ENCODE measurements at places on chromosomes 3 and 15.

DNA sequence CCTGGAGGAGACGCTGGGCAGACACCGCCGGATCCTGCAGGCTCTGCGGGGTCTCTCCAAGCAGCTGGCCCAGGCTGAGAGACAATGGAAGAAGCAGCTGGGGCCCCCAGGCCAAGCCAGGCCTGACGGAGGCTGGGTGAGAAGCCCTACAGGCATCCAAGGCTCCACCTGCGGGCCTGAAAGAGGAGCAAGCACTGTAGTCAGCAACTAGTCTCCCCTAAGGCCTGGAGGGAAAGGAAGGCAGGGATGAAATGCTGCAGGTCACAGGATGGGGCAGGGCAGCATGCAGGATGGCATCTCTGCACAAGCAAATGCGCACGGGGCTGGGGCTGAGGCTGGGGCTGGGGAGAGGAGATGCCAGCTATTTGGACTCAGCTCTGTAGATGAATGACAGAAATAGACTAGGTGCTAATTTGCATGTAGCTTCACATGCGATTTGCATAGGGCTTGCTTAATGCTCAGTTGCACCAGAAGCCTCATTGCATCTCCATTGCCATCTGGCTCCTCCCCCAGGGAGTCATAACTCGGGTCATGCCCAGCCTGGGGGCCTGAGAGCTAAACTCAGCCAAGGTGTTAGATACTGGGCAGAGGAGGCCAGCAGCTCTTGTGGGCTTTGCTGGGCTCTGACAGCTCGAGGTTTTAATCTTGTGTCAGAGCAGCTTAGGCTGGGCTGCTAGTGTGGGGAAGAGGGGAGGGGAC lies 5.2 kb upstream of the CPLX3 start:
- DNase-seq: no peak

DNA sequence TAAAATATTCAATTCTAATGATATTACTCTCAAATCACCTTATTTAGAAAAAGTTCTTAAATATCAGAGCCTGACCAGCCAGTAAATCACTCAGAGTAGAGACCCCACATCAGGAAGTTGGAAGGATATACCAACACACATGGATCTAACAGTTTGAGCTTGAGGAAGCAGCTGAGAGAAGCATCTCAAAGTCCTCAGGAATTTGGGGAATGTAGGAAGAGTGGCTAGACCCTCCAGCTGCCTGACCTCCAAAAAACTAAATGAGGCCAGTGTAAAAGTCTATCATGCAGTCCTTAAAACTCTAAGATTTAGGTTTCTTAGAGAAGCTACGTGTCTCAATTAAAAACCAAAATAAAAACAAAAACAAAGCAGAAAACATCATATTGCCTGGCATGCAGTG lies 55.4 kb downstream of the SETD2 start:
- no peak for DNase-seq

DNA sequence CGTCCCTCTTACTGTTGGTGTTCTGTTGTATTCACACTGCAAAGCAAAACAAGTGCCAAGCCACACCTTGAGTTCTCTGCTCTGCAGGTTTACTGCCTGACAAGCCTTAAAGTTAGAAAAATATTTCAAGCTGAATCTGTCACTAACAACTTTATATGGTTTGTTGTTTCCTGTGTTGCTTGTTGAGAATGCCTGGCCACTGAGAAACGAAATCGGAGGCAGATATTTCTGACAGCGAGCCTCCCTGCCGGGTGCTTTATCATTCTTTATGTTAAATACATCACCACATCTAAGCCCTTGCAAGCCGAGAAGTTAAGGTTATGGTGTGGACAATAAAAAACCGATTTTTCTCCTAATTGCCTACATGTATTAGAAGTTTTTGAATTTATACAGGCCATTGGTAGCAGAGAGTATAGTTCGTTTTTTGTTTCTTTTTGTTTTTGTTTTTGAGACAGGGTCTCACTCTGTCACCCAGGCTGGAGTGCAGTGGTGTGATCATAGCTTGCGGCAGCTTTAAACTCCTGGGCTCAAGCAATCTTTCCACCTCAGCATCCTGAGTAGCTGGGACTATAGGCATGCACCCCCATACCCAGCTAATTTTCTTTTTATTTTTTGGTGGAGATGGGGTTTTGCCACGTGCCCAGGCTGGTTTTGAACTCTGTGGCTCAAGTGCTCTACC lies 188.4 kb upstream of the ICE2 start:
- no peak for DNase-seq

DNA sequence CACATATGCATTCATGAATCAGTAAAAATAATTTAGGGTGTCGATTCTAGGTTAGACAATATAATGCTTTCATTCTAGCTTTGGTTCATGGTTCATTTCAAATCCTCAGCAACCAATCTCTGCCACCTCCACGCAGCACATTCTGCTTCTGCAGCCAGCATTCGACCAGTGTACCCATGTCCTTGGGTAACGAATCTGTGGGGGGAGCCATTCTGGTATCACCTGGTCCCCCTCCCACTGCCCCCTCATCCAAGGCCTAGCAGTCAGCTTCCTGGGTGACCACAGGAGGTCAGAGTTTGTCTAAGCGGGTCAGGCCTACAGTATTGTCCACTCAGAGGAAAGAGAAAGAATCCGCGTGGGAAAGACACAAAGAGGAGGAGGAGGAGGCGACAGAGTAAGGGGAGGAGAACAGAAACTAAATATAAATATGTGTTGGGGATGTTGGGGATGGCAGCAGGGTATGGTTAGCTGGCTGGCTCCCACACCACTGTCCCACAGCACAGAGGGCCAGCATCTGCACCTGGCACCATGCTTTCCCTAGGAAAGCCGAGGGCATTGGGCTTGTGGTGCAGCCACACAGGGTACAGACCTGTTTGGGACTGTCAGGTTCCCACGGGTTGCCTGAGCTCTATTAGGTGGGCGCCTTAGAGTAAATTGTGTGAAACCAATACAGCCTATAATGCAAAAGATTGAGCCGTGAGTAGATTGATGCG lies 12.1 kb downstream of the PAK6 start:
- DNase-seq: no peak

Data from gastrocnemius medialis (tissue), 4 donors.